ENCODE measurements at places on chromosomes 4 and X.

- DNase-seq = no peak
Measured at GRCh38 chr4:166527500-166527899, 654.5 kb downstream of the TLL1 start.

- DNase-seq = no peak
Measured at GRCh38 chr4:81427344-81427821, 44.3 kb downstream of the RASGEF1B start.

DNA sequence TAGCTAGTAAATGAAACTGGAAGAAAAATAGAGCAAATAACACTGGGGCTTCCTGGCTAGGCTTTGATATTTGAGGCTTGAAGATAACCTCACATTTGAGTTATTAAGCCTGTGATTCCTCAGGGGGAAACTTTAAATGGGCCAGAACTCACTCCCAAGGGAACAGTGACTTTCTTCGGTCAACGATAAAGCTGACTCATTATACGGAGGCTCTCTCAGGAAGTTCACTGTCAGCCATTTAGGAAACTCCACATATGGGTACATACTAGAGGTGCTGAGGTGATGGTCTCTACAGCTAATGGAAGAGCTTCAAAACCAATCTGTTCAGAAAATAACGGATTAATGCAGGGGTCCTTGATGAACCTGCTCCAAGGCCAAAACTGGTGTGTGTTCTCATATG, 120.8 kb downstream of the SH2D1A start:
- no peak for DNase-seq

GRCh38 chr4:93748373-93749291, 79.9 kb upstream of the ATOH1 start:
- DNase-seq = no peak

Measured in hematopoietic multipotent progenitor cell treated with erythropoietin and hydrocortisone succinate and interleukin-3 and kit ligand, for 6 days (in vitro differentiated cells).